ENCODE measurements at places on chromosomes 2 and 18. TPM values are rescaled to one million over a fixed set of nuclear protein-coding genes. Genes with fewer than 3 reads are reported as not detected.

The GREB1 gene
- polyA plus RNA-seq: 1.0 TPM

The OTOS gene
- not detected for polyA plus RNA-seq

The ASPRV1 gene
- 0.21 TPM for polyA plus RNA-seq

The MC5R gene
- polyA plus RNA-seq: not detected

The TPGS2 gene
- 21.2 TPM for polyA plus RNA-seq

The GRP gene
- not detected for polyA plus RNA-seq

The NPPC gene
- not detected for polyA plus RNA-seq

The CDH7 gene
- polyA plus RNA-seq: not detected

The TRIM43 gene
- polyA plus RNA-seq: not detected

The HRH4 gene
- polyA plus RNA-seq: 0.02 TPM

The KCTD1 gene
- polyA plus RNA-seq: 0.78 TPM

The COL4A4 gene
- polyA plus RNA-seq: 0.85 TPM

The ANKRD30BL gene
- not detected for polyA plus RNA-seq

The PELI1 gene
- polyA plus RNA-seq: 4.5 TPM

The GPBAR1 gene
- 2.7 TPM for polyA plus RNA-seq

The RNF125 gene
- 5.7 TPM for polyA plus RNA-seq

The TMEM163 gene
- polyA plus RNA-seq: 0.08 TPM

The MEIS1 gene
- polyA plus RNA-seq: 1.6 TPM

The C2orf80 gene
- not detected for polyA plus RNA-seq
